HT1080 (cell line): ENCODE measurements at places on chromosomes 4 and X.

GRCh38 chr4:39062094-39062769, at the start of gene KLHL5:
Gene KLHL5, plus strand, starts transcription at chr4:39062232. Its CDS starts 421 bp downstream, at chr4:39062653.
- no peak for DNase-seq

- no peak for DNase-seq
These were observed 35.4 kb upstream of the SPP1 start for GRCh38 chr4:87939978-87940690.

DNA sequence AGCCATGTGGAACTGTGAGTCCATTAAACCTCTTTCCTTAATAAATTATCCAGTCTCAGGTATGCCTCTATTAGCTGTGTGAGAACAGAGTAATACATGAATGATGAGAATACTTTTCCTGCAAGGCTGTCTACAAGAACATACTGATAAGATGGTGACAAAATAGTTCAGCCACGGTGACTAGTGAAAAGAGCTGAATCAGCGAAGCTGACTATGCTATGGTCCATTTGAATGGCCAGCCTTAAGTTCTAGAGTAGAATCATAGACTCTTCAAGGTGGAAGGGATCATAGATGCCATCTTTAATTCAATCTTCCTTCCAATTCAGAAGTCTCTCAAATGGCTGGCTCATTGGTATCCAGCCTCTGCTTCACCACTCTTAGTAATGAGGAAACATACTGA, 163.3 kb downstream of the SPANXN1 start:
- no peak for DNase-seq

- no peak for DNase-seq
These were observed 53.2 kb downstream of the VGLL1 start for GRCh38 chrX:136585262-136585661.
